ENCODE measurements at places on chromosomes 1 and 21.

DNA sequence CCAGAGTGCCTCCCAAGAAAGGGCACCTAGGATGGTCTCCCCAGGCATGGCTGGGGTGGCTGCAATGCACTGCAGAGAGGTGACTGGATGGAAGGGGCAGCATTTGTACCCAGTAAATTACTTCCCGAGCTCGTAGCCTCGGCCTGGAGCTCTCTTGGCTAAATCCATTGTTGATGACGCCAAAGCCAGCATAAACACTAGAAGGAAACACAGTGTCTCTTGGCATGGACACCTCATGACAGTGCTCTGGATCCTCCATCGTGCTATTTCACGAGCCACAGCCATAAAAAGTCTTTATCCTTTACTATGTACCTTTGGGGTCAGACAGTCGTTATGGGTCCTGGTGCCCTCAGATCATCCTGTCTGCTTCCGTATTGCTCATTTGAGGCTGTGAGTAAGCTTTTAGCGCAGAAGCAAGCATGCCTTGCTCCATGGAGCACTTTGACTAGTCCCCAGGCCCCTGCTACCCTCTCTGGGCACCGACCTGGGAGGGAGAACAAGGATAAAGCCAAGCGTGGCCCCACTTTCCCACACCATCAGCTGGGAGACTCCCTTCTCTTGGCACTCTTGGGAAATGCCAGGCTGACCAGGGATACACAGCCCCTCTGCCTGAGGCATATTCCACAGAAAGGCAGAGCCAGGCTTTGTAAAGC is 10.3 kb upstream of the PRELP start:
- DNase-seq, result no peak

- DNase-seq, result no peak
Measured at GRCh38 chr21:34846601-34847112, 177.9 kb downstream of the CLIC6 start.

DNA sequence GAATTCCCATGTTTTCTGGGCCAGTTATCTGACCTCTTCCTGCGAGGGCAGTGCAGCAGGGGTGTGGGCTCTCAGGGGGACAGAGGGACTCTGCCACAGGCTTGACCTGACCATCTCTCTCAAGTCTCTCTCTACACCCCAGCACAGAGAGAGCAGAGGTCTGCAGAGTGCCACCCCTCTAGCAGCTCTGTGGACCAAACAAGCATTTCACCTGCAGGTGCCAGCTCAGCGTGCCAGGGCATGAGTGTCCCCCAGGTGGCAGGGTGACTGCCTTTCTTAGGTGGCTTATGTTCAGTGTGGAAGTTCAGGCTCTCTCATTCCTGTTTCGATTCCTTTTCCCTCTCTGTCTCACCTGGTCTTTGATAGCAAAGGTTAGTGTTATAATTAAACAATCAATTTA is 191.3 kb downstream of the CACNA1E start:
- DNase-seq, result no peak

- no peak for DNase-seq
Measured at GRCh38 chr1:220189750-220190347, 82.4 kb downstream of the RAB3GAP2 start.

GRCh38 chr1:81179242-81179641 is 621.5 kb upstream of the ADGRL2 start:
- no peak for DNase-seq

DNA sequence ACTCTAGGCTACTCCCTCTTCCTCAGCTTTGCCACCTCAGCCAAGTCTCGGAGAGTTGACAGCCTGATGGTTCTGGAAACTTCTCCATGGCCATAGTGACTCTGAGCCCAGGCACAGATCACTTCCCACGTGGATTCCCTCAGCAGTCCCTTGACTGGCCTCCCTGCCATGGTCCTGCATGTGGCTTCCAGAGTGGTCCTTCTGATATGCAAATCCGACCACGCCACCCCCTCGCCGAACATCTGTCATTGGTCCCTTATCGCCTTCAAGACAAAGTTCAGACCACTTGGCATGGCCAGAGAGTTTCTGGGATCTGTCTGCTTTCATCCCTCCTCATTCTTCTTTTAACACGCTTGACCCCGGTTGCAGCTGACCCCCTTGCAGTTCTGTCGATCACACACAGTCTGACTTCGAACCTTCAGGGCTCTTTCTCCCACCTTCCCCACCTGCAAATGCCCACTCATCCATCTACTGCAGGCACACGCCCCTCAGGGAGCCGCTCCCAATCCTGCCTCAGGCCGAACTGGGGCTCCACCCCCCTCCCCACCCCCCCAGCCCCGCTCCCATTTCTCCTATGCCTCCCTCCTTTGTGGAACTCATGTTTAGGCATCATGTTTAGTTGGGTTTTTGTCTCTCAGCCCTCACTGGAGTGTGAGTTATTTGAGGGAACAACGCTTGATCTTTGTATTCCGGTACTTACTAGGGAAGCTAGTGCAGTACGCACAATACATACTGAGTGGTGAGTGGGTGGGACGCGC is 29.0 kb downstream of the KIAA1614 start:
- no peak for DNase-seq

- no peak for DNase-seq
Measured at GRCh38 chr21:26954662-26955121, 12.2 kb downstream of the ADAMTS5 start.

GRCh38 chr1:21587602-21587953 is 78.4 kb downstream of the ALPL start:
- DNase-seq, result no peak

- DNase-seq, result no peak
Measured at GRCh38 chr1:151405187-151405951, 6.0 kb downstream of the PSMB4 start.

DNA sequence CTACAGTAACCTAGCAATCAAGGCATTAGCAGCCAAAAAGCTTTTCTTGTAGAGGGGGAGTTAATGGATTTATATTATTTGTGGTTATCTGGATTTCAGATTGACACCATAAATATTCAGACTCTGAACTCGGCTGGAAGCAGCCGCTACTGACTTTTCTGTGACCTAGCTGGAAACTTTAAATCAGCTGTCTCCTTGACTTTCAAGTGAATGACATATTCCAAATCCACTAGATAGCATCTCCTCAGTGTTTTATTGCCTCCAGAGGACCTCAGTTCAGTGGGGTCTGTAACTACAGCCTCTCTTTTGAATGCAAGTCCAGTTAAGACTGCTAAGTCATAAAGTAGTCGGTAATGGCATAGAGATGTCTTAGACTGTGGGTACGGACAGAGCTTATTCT is 448.5 kb downstream of the NUF2 start:
- no peak for DNase-seq

- peak; percentile 22 for DNase-seq
Measured at GRCh38 chr1:152533327-152533938, 19.2 kb downstream of the CRCT1 start.

DNA sequence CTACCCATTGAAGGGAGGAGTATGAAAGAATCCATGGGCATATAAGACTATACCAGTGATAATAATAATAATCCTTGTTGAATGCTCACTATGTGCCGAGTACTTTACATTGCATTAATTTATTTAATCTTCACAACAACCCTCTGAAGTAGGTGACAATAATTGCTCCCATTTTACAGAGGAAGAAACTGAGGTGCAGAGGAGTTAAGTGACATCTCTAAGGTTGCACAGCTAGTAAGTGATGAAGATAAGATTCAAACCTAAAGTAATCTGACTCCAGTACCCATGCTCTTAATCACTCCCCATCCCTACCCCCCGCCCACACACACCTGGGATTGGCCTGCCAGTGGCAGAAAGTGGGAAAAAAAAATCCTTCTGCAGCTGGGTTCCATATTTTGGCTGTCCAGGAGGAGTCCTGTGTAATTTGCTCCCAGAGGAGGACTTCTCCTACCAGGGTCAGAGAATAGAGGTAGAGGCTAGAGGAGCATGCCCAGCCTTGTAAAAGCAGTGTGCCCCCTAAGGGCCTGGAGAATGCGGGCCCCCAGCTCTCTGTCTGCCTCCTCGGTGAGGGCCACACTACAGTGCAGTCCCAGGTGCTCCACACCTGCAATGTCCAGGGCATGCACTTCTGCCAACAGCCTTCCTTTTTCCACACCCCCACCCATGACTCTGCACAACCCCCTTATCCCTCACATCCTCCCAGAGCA is 57.8 kb downstream of the TMEM53 start:
- DNase-seq, result no peak

- DNase-seq, result no peak
Measured at GRCh38 chr1:156727492-156727891, 777 bp upstream of the METTL25B start.

- no peak for DNase-seq
Measured at GRCh38 chr1:155000411-155000725, 2.2 kb upstream of the ZBTB7B start.

- DNase-seq, result no peak
Measured at GRCh38 chr1:94616506-94616905, 74.9 kb upstream of the F3 start.

DNA sequence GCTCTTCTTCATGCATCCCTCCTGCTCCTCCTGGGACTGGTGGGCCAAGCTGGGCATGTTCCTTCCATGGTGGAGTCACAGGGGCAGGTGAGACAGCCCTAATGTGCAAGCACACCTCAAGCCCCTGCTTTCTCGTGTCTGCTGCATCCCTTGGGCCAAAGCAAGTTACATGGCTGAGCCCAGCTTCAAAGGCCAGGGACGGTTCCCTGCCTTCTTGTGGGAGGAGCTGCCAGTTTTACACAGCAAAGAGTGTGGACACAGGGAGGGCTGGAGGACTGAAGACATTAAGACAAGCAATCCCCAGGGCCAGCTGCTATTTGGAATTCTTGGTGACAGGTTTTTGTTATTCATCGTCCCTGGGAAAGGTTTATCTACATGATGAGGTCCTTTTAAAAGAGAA is 175.2 kb upstream of the CACNA1E start:
- DNase-seq, result no peak

DNA sequence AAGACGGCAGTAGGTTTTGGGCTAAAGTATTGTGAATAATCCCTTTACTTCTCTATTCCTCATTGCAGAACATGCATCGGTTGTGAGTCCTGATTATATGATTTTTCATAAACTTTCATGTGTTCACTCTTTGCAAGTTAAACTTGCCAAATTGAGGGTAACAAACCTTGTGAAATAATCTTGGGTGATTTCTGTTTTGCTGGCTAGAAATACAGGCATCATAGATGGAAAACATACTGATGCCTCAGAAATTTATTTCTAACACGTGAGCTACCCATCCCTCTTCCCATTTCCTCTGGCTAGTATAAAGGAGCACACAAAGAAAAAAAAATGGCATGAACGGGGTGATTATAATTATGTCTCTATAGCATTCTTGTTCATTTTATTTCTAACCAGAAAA is 39.6 kb downstream of the RGS5 start:
- no peak for DNase-seq

DNA sequence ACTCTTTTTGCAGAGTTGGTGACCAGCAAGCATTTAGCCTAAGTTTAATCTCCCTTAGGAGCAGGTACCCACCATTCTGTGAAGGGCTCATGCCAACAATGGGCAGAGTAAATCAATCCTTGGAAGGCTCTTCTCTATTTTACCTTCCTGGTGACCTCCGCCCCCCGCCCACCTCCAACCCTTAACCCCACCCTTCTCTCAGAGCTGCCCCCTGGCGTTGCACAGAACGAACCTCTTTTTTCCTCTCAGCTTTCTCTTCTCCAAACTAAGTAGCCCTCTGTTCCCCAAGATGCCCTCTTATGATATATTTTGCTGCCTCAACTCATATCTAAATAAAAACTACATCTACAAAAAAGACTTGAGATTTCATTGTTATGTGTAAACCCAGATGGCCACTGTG is 186.8 kb downstream of the SEC16B start:
- no peak for DNase-seq

GRCh38 chr21:20083336-20083735 is 914.9 kb upstream of the NCAM2 start:
- DNase-seq, result no peak

DNA sequence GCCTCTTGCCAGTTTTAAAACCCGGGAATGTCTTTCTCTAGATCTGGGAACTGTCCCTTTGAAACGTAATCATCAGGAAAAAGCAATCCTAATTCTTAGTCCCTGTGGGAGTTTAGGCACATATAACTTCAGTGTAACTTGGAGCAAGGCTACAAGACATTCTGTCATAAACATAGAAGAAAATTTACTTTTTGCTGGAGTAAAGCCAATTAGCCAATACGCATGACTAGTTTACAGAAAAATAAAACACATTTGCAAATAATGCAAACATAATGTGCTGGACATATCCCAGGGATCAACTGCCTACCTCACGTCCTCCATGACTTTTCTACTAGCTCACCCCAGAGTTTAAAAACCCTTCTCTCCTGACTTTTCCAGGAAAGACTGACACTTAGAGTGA is 970.6 kb downstream of the MRPL39 start:
- no peak for DNase-seq

GRCh38 chr1:63663301-63663700 is 70.1 kb downstream of the PGM1 start:
- DNase-seq, result no peak

DNA sequence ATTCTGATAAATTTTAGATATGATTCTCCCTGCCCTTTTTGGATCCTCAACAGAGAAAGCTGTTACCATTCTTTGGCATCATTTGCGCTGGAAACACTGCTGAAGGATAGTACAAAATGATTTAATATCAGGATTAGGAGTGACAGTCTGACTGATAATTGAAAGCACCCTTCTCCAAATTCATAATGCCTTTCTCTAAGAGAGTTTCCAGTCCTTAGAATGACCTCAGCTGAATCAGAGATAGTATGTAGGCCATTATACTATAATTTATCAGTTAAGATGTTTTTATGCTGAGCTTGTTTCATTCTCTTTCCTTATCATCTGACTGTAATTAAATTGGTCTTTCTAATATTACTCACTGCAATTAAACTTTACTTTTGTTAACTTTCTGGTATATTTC is 166.7 kb downstream of the ZNF326 start:
- DNase-seq, result no peak

DNA sequence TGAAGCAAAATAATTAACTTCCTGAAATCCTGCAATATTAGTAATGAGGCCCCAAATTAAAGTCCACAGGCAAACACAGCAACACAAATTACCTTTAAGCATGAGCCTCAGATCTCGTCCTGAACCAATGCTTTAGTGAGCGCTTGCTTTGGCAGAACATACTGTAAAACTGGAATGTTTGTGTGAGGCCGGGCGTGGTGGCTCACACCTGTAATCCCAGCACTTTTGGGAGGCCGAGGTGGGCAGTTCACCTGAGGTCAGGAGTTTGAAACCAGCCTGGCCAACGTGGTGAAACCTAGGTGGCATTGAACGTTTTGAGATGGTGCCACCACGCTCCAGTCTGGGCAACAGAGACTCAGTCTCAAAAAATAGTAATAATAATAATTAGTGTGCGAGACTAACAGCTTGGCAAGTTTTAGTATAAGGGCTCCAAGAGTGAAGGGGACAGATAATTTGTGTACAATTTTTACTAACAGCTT is 17.8 kb downstream of the SFPQ start:
- DNase-seq, result no peak

DNA sequence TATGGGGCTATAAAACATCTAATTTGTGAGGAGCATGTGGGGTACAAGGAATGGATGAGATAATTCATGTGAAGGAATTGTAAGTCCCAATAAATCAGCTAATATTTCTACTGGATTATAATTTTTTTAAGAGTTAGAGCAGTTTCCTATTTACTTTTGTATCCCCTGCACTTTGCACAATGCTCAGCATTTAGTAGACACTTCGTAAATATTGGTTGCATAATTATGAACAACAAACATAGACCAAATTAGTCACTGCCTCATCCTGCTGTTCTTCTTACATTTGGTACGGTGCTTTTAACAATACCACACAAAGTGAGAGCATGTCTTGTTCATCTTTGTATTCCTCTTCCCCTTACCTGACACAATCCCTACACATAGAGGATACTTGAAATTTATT is 27.1 kb upstream of the RRP15 start:
- DNase-seq, result no peak

- DNase-seq, result no peak
Measured at GRCh38 chr1:55443175-55443915, 228.2 kb upstream of the USP24 start.

- no peak for DNase-seq
Measured at GRCh38 chr1:244010703-244011123, 40.4 kb upstream of the ZBTB18 start.

Measured in stimulated activated CD4-positive, alpha-beta T cell treated with anti-CD3 and anti-CD28 coated beads, Interleukin-1b, Interleukin-23, amount 100 ng/mL, for 48 hours (primary cell).